ENCODE measurements at places on chromosomes 7 and 10.
A peak's percentile ranks its signal among the peaks of the same experiment; 100 is the strongest.

DNA sequence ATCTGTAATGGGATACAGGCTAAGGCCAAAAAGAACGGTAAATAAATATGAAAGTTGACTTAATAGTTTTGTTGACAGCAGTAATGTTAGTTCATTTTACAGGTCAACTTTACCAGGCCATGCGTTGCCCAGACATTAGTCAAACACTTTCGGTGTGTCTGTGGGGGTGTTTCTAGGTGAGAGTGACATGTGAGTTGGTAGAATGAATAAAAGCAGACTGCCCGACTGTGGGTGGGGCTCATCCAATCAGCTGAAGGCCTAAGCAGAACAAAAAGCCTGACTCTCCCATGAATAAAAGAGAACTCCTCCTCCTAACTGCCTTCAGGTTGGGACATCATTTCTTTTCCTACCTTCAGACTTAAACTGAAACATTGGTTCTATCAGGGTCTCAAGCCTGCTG is 132.3 kb downstream of the MTPAP start:
- no peak for DNase-seq

GRCh38 chr7:2000746-2001321 is 231.9 kb downstream of the MAD1L1 start:
- DNase-seq, result no peak

GRCh38 chr10:91758303-91759146 is 39.7 kb upstream of the TNKS2 start:
- DNase-seq, result peak; percentile 59

DNA sequence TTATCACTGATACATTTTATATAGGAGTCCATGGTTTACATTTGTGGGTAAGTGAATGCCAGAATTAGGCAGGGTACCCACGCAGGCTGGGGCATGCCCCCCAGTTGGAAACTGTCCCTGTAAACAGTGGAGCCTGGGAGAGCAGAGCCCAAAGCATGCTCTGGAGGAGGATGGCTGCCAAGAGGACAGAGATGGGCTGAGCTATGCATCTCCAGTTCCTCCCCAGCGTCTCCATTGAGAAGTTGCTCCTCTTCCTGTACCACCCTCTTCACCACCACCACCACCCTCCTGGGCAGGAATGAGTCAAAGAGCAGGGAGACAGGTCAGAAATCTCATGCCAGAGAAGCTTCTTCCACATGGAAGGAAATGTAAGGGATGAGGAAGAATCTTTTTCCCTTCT is 67.7 kb upstream of the KMT2E start:
- no peak for DNase-seq

GRCh38 chr7:155591055-155591775 is 44.9 kb upstream of the CNPY1 start:
- no peak for DNase-seq

Measured in NCI-H146 (cell line).